Anterior cingulate cortex (tissue), 58 donors: ENCODE measurements at places on chromosomes 3 and 15.

DNA sequence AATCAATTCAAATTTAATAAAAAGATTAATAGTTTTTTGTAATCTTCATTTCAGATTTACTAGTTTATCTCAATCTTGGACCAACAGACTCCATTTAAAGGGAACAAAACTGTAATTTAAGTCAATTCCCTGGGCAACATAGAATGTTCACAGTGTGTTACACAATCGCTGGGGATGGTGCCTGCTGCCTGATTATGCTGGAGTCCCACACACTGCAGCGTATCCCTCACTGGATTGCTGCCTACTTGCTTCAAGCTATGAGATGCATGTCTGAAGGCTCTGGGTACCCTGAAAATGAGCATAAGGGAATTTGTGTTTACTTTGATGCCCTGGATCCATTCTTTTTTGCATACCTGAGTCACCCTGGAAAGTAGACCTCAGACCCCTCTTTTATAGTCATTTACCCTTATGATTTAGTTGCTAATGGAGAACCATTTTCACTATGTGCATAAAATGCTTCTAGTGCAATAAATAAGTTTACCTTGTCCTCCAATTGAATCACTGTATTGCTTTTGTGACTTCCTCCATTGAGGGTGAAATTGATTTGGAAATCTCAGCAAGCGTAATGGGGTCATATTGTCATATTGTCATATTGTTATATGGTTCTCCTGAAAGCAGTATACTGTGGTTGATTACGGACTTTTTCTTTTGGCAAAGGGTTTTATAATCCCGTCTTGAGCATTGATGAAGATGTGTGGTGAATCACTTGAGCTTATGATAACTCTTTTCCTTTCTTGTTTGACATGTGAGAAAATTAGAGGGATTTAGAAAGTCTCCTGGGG lies 35.9 kb downstream of the ITPR1 start:
- DNase-seq = no peak

DNA sequence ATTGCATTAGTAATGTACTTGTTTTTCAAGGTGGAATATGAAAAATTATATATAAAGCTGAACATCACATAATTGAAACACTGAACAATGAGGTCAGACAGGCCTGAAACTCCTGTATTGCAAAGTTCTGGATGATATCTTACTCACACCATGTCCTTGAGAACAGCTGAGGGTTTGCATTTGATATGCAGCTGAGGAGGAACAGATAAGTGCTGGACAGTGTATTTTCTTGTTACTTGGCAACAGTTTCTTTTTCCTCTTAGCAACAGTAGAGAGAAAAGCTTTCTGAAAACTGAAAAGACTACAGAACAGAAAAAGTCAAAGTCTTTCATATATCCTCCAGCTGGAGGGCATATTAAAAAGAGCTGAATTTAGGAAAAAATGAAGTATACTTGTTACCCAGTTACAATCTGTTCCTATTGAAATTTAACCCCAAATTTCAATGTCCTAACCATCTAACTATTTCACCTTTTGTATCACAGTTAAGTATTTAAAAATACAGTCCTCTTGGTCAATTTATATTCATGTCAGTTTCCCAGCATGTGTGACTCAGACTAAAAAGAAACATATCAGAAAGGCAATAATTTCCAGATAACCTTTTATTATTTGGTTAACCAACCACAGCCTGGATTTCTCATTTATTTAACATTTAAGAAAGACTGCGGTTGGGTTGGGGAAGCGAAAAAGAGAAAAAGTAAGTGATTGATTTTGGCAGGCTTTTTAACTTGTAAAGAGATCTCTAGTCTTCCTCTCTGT lies 733.0 kb upstream of the DPPA4 start:
- DNase-seq = no peak

- no peak for DNase-seq
Measured at GRCh38 chr3:114194750-114195149, 15.9 kb upstream of the DRD3 start.

DNA sequence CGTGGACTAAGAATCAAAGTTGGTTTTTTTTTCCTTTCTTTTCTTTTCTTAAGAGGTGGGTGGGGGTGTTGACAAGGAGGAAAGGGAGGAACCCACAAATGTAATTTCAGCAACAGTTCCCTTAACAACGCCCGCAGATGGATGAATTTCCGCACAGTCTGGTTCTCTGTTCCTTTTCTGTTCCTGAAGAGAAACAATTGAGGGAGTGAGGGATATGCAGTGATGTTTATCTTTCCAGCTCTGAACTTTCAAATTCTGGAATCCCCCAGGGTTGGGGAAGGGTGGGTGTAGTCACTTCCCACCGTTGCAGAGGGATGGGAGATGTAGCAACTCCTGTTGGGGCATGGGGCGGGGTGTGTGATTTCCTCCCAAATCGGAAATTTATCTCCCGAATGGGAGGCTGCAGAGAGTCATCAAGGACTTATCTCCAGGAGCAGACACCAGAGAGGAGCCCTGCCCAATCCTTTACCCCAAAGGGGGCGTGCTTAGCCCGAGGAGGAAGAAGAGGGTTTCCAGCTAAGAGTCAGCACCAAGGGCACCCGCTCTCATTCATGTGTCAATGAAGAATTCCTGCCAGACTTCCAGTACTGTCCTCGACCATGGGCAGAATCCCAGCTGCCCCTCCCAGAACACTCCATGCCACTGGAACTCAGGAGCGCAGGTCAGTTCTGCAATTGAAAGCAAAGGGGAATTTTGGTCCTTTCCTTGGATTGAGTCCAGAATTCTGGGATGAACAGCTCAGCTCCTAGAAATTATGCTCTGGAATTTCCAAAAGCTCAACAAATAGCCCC lies 35.0 kb upstream of the CFAP161 start:
- DNase-seq = no peak

- DNase-seq = no peak
Measured at GRCh38 chr3:149442851-149443544, 31.5 kb upstream of the TM4SF4 start.

DNA sequence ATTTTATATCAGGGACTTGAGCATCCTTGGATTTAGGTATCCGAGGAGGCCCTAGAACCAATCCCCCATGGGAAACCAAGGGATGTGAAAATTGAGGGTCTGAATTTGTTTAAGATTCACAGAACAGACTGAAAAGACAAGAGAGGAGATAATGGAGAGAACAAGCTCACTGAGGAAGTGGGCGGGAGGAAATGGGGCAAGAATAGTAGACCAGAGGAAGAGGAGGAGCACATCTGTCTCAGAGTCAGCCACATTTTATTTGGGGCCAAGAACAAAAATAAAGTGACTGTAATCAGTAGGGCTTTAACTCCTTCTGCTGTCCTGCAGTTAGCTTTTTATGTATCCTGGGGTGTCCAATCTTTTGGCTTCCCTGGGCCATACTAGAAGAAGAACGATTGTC lies 63.8 kb downstream of the BLM start:
- no peak for DNase-seq

- DNase-seq = no peak
Measured at GRCh38 chr15:29924750-29925149, 102.5 kb upstream of the TJP1 start.

- DNase-seq = peak; percentile 16
Measured at GRCh38 chr3:140152851-140153639, 218.1 kb downstream of the CLSTN2 start.

DNA sequence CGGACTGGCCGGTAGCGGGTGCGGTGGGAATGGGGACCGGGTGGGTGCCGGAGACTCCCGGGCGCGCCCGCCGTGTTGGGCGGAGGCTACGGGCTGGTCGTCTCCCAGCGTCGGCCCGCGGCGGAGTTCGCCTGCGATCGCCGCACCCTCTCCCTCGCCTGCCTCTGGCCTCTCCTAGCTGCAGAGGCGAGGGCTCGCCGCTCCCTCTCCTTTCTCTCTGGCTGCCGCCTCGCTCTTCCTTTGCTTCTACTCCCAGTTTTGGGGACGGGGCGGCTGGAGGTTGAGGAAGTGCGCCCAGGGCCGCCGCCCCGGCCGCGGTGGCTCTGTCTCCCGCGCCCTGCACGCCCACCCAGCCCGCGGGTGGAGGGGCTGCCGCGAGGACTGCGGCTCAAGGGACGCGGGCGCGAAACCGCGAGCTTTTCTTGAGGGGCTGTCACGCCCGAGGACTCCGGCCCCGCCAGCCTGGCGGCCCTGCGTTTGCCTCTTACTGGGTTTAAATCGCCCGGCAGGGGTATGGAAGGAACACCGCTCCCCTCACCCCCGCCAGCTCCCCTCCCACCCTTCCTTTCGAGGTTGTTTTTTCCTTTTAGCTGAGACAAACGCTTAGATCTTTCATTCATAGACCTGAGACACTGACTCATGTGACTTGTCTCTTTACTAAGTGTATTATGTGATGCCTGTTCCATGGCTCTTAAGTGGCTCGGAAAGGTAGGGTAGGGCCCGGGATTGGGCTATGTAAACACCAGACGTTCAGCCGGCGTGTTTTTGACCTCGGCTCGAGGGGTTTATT lies 654 bp downstream of the PIK3CA start:
- DNase-seq = peak; percentile 23

- no peak for DNase-seq
Measured at GRCh38 chr15:49645941-49646340, 25.1 kb downstream of the DTWD1 start.

DNA sequence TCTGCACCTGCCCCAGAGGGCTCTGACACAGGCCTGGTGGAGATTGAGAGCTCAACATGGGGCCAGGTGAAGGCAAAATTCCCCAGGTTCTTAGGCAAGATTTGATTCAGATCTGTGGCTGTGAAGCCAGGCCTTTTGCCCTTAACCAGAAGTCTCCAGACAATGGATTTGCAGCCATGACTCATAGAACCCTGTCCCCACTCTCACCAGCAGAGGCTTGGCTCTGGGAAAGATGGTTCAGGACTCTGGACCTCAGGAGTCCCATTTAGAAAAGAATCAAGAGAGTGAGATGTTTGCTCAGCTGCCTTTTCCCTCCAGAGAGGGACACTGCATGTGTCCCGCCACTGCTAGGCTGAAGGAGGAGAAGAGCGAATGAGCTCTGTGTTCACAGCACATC lies 361.4 kb upstream of the ICE2 start:
- no peak for DNase-seq

DNA sequence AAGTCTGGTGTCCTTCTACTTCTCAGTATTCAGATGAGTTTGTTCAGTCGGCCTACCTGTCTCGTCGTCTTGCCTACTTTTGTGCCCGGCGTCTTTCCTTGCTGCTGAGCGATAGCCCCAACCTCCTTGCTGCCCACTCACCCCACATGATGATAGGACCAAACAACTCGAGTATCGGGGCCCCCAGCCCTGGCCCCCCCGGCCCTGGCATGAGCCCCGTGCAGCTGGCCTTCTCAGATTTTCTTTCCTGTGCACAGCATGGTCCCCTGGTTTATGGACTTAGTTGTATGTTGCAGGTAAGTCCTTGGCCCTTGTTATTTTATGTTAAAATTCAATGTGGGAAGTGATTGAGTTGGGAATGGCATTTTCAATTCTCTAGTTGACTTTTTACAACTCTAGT lies 43.2 kb downstream of the GPR171 start:
- no peak for DNase-seq

DNA sequence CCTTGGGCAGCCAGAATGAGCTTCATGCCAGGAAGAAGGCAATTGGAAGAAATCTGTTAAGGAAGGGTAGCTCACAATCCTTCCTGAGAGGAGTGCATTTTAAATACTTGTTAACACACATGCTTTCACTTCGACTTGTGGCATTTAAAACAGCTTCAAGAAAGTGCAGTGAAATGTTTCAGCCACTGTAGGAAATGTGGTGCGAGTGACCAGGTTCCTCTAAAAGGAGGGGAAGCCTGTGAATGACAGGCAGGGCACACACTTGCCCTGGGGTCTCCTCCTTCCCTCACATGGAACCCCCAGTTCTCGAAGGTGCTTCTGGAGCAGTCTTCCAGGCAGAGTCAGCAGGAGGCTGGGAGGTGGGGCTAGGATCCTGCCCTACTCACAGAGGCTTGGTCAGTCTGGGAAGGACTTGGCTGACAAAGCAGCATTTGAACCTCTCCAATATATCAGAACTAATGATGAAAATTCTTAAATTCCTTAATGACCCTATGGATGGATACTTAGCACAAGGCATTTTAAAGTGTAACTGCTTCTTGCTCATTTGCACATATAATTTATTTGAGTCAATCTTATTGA lies 358.6 kb downstream of the CHST2 start:
- DNase-seq = no peak

DNA sequence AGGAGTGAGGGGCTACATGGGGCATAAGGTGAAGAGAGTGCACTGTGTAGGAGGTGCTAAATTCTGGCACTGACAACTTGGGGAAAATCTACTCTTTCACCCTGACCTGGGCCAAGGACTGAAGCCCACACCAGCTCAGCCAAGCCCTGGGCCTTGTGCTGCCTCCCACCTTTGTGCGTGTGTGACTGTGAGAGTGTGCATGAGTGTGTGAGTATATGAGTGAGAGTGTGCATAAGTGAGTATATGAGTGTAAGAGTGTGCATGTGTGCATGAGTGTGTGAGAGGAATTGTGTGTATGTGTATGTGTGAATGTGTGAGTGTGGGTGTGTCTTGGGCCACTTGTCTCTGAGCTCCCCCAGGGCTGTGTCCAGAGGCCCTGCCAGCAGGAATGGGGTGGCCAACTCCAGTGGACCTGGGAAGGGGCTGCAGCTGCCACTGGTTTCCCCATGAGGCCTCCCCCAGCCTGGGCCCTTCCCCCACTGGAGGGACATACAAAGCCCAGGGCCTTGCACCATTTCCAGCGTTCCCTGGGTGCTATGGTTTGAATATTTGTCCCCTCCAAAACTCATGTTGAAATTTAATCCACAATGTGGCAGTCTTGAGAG lies 15.2 kb downstream of the C3orf22 start:
- no peak for DNase-seq

DNA sequence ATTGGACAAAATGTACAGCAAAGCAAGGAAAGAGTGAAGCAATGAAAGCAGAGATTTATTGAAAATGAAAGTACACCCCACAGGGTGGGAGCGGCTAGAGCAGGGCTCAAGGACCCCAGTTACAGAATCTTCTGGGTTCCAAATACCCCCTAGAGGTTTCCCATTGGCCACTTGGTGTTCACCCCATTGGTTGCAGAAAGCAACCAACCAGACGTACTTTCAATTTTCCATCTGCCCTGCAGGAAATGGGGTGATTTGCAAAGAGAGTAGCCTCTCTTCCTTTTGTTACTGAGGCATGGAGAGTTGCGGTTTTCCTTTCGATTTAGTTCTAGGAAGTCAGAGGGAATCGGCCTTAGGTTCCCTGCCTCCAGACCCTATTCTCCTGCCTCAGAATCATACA lies 2.4 kb downstream of the PML start:
- no peak for DNase-seq

- DNase-seq = no peak
Measured at GRCh38 chr3:20236603-20237002, 50.6 kb upstream of the SGO1 start.

DNA sequence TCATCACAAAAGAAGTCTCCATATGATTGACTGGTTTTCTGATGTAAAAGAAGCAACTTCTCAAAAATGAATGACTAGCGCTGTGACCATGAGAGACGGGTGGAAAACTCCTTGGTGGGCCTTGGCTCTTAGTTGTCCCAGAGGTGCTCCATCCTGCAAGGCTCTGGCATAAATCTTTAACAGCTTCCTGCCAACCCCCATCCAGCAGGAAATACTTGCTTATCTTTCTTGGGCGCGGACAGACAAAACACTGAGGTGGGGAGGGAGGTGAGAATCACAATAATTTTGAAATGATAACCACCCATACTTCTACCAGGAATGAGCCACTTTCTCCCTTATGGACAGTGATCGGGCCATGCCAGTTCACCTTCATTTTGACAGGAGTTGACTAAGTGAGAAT lies 128.6 kb downstream of the STT3B start:
- DNase-seq = no peak
